Aortic smooth muscle cell (primary cell): ENCODE measurements at places on chromosomes 1 and 21. TPM values are rescaled to one million over a fixed set of nuclear protein-coding genes. Genes with fewer than 3 reads are reported as not detected.

The MXRA8 gene
- 282 and 369 TPM in 2 replicates for total RNA-seq

The OR2T8 gene
- not detected in 2 replicates for total RNA-seq

The DMBX1 gene
- not detected in 2 replicates for total RNA-seq

The GBP6 gene
- total RNA-seq, result not detected in 2 replicates

The PRDM2 gene
- 5.4 and 8.1 TPM in 2 replicates for total RNA-seq

The OR2L13 gene
- total RNA-seq, result not detected in 2 replicates

The AMY2A gene
- not detected in 2 replicates for total RNA-seq

The PHF13 gene
- total RNA-seq, result 12.9 and 13.3 TPM in 2 replicates

The LAX1 gene
- under 0.01 TPM in 1 of 2 replicates, not detected in the other for total RNA-seq

The GRHL3 gene
- 0.19 TPM in 1 of 2 replicates, not detected in the other for total RNA-seq

The CFAP45 gene
- total RNA-seq, result 1.3 TPM in 2 replicates

The TRIM45 gene
- total RNA-seq, result 1.2 and 2.2 TPM in 2 replicates

The MFAP2 gene
- 18.2 and 24.5 TPM in 2 replicates for total RNA-seq

The LCE1B gene
- total RNA-seq, result not detected in 2 replicates

The AZIN2 gene
- total RNA-seq, result 3.3 and 4.0 TPM in 2 replicates

The SLC16A4 gene
- 109 and 150 TPM in 2 replicates for total RNA-seq

The KLHDC8A gene
- not detected in 2 replicates for total RNA-seq

The ATPAF1 gene
- 44.5 and 47.9 TPM in 2 replicates for total RNA-seq

The BRDT gene
- total RNA-seq, result not detected in 2 replicates

The TMEM269 gene
- total RNA-seq, result 0.12 TPM in 1 of 2 replicates, not detected in the other

The HRNR gene
- not detected in 2 replicates for total RNA-seq

The RC3H1 gene
- total RNA-seq, result 18.0 and 18.6 TPM in 2 replicates

The PLXNA2 gene
- 12.8 and 19.6 TPM in 2 replicates for total RNA-seq

The HTR1D gene
- not detected in 2 replicates for total RNA-seq

The TNFAIP8L2 gene
- total RNA-seq, result not detected in 2 replicates

The KCNN3 gene
- 0.13 and 0.25 TPM in 2 replicates for total RNA-seq

The MIXL1 gene
- total RNA-seq, result not detected in 2 replicates

The RBM11 gene
- total RNA-seq, result not detected in 2 replicates

The MPZ gene
- total RNA-seq, result 1.6 and 1.7 TPM in 2 replicates

The SZT2 gene
- 24.3 and 28.2 TPM in 2 replicates for total RNA-seq

The CR2 gene
- not detected in 2 replicates for total RNA-seq

The CA14 gene
- not detected in 2 replicates for total RNA-seq

The CRP gene
- total RNA-seq, result not detected in 2 replicates

The RHBG gene
- not detected in 2 replicates for total RNA-seq

The GBP2 gene
- total RNA-seq, result 53.6 and 81.5 TPM in 2 replicates

The NHLH2 gene
- total RNA-seq, result not detected in 2 replicates

The SYT6 gene
- total RNA-seq, result not detected in 2 replicates

The PRKAA2 gene
- 6.3 and 7.3 TPM in 2 replicates for total RNA-seq

The PLEKHN1 gene
- total RNA-seq, result 0.25 and 0.26 TPM in 2 replicates

The KIF26B gene
- total RNA-seq, result under 0.01 and 0.19 TPM in 2 replicates

The KRTAP21-2 gene
- not detected in 2 replicates for total RNA-seq

The ITLN1 gene
- total RNA-seq, result not detected in 2 replicates

The ADAMTS1 gene
- 1,477 and 2,026 TPM in 2 replicates for total RNA-seq

The PRDM16 gene
- 25.9 and 47.1 TPM in 2 replicates for total RNA-seq

The SPRR4 gene
- not detected in 2 replicates for total RNA-seq

The TSPAN1 gene
- total RNA-seq, result 0.79 and 1.6 TPM in 2 replicates

The MAP1LC3C gene
- total RNA-seq, result 0.13 TPM in 1 of 2 replicates, not detected in the other

The LENEP gene
- 0.66 and 0.99 TPM in 2 replicates for total RNA-seq

The PERM1 gene
- 0.06 TPM in 1 of 2 replicates, not detected in the other for total RNA-seq

The FCRL1 gene
- total RNA-seq, result not detected in 2 replicates

The KIF17 gene
- total RNA-seq, result 0.13 and 0.19 TPM in 2 replicates
